Stimulated activated CD4-positive, alpha-beta T cell treated with anti-CD3 and anti-CD28 coated beads, Interleukin-1b, Interleukin-23, amount 100 ng/mL, for 1 hour (primary cell): ENCODE measurements at places on chromosomes 1 and 21.

DNA sequence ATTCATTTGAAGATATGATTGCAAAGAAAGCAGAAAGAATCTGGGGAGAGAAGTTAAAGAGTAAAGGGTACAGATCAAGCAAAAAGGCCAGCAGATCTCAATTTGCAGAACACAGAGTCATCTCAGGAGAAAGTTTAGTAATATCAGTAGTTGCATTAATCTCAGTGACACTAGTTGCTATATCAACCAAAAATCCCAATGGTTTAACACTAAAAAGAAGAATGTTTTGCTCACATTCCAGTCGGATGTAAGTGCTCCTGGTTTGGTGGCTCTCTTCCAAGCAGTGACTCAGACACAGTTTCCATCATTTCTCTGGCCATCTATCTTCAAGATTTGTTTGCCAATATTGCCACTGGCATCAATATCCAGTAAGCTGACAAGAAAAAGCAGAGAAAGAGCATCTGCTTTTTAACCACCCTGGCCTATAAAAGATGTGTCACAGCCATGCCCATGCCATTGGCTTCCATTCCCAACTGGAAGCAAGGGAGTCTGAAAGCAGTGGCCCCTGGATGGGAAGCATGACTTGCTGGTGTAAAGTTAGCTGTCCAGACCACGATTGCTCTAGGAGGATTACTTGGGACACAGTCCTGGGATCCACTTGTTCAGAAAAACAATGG is 45.5 kb upstream of the AIM2 start:
- DNase-seq, result no peak

GRCh38 chr1:8463144-8463927 is 145.4 kb downstream of the SLC45A1 start:
- DNase-seq, result no peak

DNA sequence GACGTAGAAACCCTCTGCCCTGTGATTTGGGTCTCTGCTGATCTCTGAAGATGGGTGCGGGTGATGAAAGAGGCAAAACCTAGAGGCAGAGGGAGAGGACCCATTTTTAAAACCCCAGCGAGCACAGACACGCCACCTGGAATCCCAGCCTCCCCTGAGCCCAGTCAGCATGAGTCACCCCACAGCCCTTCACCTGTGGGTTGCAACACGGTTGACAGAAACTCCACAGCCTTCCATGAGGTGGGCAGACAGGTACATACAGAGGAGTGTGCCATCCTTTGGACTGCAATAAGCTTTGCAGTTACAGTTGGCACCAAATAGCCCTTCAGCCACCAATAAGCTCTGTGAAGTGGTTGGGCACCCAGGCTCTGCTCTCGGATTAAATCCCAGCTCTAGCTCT is 2.1 kb upstream of the GRHL3 start:
- no peak for DNase-seq

DNA sequence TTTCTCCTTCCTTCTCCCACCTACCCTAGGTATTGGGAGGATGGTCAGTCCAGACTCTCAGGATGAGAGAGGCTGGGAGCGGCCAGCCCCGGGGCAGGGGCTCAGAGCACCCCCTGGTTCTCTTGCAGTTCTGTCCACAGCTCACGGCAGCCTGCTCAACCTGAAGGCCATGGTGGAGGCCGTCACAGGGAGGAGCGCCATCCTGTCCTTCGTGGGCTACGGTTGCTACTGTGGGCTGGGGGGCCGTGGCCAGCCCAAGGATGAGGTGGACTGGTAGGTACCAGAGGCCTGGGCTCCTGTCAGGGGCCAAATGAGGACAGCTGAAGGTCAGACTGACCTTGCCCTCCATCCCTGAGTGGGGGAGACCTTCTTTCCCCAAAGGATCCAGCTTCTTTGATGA is 4.2 kb downstream of the PLA2G2F start:
- DNase-seq, result no peak

- DNase-seq, result no peak
These were observed 107.7 kb downstream of the CLDN17 start for GRCh38 chr21:30058928-30059327.

DNA sequence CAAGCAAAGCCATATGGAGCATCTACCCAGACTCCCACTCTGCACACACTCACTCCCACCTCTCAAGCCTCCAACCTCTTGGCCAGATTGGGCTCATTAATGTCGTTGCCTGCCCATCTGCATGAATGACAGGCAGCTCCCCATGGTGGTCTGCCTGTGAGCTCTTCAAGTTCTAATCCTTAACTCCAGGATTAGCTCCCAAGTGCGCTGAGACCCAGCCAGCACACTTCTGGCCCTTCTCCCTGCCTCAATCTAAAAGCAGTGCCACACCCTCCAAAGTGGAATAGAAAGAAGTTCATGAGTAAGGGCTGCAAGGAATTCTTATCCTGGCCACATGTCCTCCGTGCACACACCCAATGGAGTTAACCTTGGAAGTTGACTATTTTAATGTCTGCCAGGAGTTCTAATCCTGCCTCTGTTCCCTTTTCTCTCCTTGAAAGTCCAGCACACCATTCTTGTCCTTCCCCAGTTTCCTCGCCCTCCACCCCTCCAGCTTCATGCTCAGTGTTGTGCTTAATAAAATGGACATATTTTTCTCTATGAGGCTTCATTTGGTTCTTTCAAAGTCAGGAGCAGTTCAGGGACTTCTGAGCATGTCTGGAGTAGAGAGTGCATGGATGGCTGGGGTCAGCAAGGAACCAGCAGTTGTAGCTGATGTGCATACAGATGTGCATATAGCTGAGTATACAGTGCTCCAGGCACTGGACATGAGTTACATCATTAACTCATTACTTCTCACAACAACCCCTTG is 30.1 kb downstream of the CAMK1G start:
- no peak for DNase-seq

- no peak for DNase-seq
These were observed 18.2 kb downstream of the DNALI1 start for GRCh38 chr1:37574834-37575480.
